ENCODE measurements at places on chromosomes 3 and 15.

GRCh38 chr3:46665763-46666452, 27.6 kb downstream of the ALS2CL start:
- DNase-seq = no peak

- DNase-seq = peak; percentile 88
These were observed 1.9 kb downstream of the GNAI2 start for GRCh38 chr3:50237754-50238548.

GRCh38 chr3:123935830-123936229, 25.2 kb downstream of the CCDC14 start:
- DNase-seq = no peak

GRCh38 chr3:18098960-18099587, 326.1 kb downstream of the SATB1 start:
- no peak for DNase-seq

Measured in CD4-positive, alpha-beta T cell treated with Interleukin-6 at 100 ng/mL for 8 hours (primary cell).